ENCODE measurements at places on chromosomes 6 and 20.
A peak's percentile ranks its signal among the peaks of the same experiment; 100 is the strongest.

DNA sequence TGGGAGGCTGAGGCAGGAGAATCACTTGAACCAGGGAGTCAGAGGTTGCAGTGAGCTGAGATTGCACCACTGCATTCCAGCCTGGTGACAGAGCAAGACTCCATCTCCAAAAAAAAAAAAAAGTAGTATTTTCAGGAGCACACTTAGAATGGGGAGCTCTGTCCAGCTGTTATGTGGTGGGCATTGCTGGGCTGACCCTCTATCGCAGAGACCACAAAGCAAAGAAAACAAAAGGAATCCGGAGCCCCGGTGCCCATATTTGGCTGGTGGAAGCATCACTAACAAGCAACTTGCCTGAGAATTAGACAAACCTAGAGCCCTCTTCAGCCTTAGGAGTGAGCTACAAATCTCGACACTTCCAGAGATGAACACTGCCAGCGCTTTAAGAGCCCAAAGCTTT, 137.3 kb upstream of the GPR6 start:
- DNase-seq = no peak

GRCh38 chr6:79750806-79751205, 119.7 kb downstream of the SH3BGRL2 start:
- peak; percentile 6 for DNase-seq

DNA sequence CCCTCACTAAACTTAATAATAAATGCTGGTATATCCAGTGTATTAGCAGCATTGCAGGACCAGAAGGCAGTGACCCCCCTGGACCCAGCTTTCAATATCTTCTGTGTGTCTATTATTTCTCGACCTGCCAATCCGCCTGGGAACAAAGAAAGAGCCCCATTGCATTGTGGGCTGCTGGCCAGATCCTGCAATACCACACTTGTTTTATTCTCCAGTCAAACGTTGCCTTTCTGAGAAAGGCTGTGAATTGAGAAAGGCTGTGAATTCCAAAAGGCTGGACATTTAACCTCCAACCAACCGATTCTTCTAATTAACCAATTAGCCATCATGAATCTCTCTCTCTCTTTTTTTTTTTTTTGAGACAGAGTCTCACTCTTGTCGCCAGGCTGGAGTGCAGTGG, 1.5 kb upstream of the MTO1 start:
- no peak for DNase-seq

- DNase-seq = no peak
Measured at GRCh38 chr6:31368461-31368860, 11.5 kb upstream of the HLA-B start.

- DNase-seq = no peak
Measured at GRCh38 chr20:4244700-4245485, 229.5 kb upstream of the RNF24 start.

GRCh38 chr6:166639921-166640320, 12.9 kb upstream of the RPS6KA2 start:
- no peak for DNase-seq

DNA sequence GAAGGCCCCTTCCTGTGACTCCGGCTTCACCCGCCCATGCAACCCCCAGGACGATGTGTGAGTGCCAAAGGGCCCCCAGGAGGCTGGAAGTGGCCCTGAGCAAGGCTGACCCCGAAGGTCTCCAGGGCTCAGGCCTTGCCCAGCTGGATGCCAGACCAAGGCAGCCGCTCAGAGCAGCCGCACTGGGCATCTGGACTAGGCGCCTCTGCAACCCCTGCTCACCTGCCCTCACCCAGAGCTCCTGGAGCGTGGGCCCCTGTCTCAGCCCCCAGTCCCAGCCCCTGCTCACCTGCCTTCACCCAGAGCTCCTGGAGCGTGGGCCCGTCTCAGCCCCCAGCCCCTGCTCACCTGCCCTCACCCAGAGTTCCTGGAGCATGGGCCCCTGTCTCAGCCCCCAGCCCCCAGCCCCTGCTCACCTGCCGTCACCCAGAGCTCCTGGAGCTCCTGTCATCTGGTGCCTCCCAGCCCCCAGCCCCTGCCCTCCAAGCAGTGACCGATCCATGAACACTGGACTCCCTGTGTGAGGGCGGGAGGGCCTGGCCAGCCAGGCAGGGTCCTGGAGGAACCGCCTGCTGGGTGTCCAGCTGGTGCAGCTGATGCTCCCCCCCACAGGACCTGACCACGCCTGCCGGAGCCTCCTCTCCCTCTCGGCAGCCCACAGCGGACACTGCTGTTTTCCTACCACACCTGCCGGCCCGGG, 1.1 kb downstream of the SRMS start:
- no peak for DNase-seq

GRCh38 chr20:50655311-50655880, 35.9 kb downstream of the RIPOR3 start:
- DNase-seq = peak; percentile 88

- no peak for DNase-seq
Measured at GRCh38 chr6:35495258-35496035, 1.4 kb downstream of the TEAD3 start.

DNA sequence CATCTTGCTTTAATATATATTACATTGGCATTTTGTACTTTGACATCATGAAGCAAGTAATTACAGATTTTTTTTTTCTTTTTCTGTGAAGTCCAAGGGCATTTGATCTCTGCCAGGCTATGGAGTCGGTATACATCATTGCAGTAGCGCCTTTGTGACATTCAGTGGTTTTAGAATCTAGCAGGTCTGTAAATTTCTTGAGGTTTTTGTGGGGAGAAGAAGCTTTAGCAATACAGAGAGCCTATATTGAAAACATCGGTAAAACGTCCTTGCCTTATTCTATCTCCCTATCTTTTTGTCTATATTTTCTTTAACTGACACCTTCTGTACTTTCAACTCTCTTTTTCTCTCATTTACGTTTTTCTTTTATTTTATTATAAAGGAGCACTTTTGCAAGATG, 47.2 kb downstream of the DUSP22 start:
- DNase-seq = no peak

DNA sequence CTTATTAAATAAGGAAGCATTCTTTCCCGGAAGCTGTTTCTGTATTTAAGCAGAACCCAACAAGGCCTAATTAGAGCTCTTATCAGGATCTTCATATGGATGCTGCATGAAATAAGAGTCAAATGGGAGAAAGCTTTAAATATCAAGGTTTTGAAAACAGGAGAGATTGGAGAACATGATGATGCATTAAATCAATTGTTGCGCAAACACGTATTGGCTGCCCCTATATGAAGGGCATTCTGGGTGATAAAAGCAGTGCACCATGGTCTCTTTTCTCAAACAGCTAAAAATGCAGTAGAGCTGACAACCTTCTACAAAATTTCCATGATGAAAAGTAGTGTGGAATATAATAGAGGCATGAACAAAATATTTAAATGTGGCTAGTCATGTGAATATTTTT, 98.9 kb downstream of the TBXT start:
- no peak for DNase-seq

DNA sequence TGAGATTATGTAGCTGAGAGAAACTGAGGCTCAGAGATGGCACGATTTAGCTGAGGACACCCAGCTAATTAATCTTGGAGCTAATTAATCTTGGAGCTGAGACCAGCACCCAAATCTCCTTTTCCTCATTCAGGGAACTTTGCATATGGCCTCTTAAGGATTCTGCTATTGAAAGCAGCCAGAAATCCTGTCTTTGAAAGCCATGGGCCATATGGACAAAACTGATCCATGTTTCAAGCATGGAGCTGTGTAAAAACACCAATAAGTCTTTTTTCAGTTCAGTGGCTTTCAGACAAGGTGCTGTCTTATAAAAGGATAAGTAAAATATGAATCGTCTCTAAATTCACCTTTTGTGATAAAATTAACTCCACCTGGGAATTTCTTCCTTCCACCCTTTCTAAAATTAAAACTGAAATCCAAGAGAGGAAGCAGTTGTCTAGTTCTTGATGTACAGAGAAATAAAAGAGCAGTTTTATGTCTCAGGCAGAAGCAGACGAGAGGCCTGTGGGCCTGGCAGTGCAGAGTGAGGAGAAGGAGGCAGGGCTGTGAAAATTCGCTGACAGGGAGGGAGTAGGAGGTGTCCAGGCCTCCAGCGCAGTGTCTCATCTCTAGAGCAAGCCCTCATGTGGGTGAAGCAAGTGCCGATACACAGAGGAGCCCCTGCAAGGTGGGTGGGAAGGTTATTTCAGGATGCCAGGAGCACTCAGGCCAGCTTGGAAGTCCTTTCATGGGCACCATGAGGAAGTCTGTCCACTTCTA, 266.9 kb downstream of the UST start:
- DNase-seq = no peak

DNA sequence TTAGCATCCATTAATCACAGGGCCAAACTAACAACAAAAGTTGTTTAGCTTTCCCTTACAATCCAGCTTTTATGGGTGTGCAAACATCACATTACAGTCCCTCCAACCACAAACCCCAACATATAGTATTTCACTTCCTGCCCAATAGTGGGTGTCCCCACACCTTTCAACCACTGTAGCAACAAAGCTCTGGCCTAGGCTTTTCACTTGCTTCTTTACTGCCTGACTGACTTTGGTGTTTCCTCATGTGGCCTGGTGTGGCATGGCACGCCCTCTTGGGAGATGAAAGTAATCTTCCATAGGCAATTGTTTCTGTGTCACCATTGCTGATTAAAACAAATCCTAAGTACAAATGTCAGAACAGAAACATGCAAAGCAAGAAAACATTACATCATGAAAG, 46.3 kb downstream of the MCM8 start:
- DNase-seq = no peak

DNA sequence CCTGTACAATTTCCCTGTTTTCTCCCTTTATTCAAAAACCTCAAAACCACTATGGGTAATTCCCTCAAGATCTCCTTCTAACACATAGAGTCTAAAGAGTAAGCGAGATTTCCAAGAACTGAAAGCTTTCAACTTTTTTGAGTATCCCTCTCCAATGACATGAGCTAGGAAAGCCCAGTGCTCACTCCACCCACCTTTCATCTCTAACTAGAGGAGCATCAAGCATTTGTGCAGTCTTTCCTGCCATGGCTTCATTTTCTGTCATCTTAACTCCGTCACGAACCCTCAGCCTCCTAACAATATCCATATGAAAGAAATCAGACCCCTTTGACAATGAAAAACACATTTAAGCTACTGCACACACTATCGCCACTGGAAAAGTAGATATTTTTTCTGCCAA, 91.9 kb upstream of the SUPT3H start:
- peak; percentile 50 for DNase-seq

GRCh38 chr6:135537741-135538301, 40.3 kb upstream of the AHI1 start:
- DNase-seq = peak; percentile 85

DNA sequence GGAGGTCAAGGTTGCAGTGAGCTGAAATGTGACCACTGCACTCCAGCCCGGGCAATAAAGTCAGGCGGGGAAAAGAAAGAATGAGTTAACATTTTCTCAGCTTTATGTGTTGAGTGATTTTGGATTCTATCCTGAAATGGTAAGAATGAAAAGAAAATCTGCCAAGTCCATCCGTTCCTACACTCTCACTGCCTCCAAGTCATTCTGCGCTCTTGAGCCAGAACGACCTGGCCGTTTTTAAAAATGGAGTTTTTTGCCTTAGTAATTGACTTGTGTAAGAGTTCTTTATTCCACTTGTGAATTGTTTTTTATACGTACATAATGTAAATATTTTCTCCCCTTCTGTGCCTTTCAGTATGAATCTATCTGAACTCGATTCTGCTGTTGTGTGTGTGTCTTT, 28.7 kb downstream of the DNAJC5 start:
- DNase-seq = no peak

DNA sequence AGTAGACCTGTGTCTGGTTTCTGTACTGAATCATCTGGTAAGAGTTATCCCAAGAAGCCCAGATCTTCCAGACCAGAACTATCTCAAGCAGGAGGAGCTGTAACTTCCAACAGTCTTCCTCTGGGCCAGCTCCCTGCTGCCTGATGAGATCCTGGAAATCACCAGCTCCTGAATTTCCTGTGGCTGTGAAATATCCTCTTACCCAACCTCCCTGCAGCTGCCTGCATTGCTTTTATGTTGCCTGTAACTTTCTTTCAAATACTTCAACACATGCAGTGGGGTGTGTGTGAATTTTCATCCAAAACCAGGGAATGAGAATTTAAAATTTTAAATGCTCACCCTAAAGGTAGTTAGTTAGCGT, 160.5 kb upstream of the LAMP5 start:
- peak; percentile 50 for DNase-seq

GRCh38 chr6:7132398-7133035, 24.8 kb downstream of the RREB1 start:
- DNase-seq = no peak

DNA sequence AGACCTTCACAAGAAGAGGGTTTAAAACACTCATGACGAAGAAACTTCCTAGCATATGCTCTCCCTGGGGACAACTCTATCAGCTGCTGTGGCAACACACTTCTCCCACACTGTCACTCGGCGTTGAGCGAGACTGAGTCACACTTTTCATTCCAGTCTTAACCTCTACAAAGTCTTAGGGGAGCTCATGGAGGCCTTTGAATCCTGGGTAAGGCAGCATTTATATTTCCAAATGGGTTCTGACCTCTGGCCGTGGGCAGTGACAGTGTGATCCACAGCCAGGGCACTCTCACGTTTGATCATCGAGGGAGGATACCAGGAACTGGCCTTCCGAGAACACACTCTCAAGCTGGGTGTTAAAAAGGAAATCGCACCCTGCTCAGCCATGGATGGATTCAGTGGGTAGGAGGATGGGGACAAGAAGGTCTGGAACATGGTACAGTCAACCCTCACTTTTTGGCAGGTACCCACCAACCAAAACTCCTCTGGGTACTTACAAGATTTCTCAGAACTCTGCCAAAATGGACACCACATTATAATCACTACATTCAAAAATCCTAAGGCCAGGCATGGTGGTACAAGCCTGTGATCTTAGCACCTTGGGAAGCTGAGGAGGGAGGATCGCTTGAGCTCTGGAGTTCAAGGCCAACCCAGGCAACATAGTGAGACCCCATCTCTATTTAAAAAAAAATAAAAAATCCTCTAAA, 19.6 kb downstream of the RRBP1 start:
- DNase-seq = peak; percentile 79

DNA sequence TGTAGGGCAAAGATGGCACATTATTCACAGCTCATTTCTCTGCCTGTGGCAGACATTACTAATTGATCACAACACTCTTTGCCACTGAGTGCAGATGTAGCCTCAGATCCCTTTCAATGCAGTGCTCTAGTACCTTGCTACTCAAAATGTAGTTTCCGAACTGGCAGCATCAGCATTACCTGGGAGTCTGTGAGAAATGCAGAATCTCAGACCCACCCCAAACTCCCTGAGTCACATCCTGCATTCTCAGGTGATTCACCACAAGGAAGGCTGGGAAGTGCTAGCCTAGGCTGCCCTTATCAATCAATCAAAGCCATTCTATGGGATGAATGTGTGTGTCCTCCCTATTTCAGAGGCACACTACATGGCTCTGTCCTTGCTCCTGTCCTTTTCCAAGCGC, 58.5 kb downstream of the PCNA start:
- DNase-seq = peak; percentile 8
